Thymus (tissue), 14 donors: ENCODE measurements at places on chromosomes 12 and 14. TPM values are rescaled to one million over a fixed set of nuclear protein-coding genes. Genes with fewer than 3 reads are reported as not detected.

GRCh38 chr14:50647753-50648152 is 20.4 kb downstream of the SAV1 start:
- H3K27ac ChIP-seq, result no peak overlapping the region
- no peak for DNase-seq
- H3K27me3 ChIP-seq, result no peaks in the 10 kb centered on the region
- H3K36me3 ChIP-seq, result no peaks in the 10 kb centered on the region
- H3K4me3 ChIP-seq, result no peak overlapping the region
- no peaks in the 10 kb centered on the region for H3K4me1 ChIP-seq

Gene BCAT1
- 18.5 TPM for total RNA-seq

- H3K4me3 ChIP-seq, result no peak overlapping the region
- no peaks in the 10 kb centered on the region for H3K27me3 ChIP-seq
- no peak overlapping the region for H3K27ac ChIP-seq
- H3K4me1 ChIP-seq, result peaks cover 4% of the 10 kb centered on the region
Measured at GRCh38 chr12:69508091-69508490, 37.9 kb downstream of the FRS2 start.

DNA sequence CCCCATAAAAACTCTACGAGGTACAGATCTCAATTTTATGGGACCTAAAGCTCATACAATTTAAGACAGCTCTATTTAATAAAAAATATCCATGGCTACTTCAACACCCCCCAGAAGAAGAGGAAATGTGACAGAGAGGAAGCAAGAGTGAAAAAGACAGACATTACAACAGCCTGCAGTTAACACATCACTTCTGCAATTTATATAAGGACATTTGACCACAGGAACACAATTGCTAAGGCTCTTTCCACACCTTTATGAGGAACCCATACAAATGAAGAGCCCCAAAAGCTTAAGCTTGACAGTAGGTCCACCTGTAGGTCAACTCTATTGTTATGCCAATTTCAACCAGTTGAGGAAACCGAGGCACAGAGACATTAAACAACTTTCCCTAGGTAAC is 5.6 kb downstream of the OR10P1 start:
- no peak overlapping the region for H3K4me3 ChIP-seq
- peaks cover 14% of the 10 kb centered on the region for H3K4me1 ChIP-seq

DNA sequence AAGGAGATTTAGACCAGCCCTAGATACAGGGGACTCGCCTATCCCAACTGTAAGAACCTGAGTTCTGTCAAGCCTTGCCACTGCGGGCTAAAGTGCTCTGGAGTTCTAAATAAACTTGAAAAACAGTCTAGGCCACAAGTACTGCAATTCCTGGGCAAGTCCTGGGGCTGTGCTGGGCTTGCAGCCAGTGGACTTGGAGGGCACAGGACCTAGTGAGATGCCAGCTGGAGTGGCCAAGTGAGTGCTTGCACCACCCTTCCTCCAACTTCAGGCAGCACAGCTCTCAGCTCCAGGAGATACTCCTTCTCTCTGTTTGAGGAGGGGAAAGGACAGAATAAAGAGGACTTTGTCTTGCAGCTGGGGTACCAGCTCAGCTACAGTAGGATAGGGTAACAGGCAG is 307.6 kb upstream of the FBXO33 start:
- H3K27me3 ChIP-seq, result no peaks in the 10 kb centered on the region
- H3K36me3 ChIP-seq, result no peaks in the 10 kb centered on the region
- H3K27ac ChIP-seq, result no peak overlapping the region
- DNase-seq, result no peak
- no peak overlapping the region for H3K4me3 ChIP-seq
- H3K4me1 ChIP-seq, result no peaks in the 10 kb centered on the region

Gene SOAT2
- total RNA-seq, result 0.61 TPM
